ENCODE measurements at places on chromosomes 4 and X. TPM values are rescaled to one million over a fixed set of nuclear protein-coding genes. Genes with fewer than 3 reads are reported as not detected.

The DACH2 gene
- total RNA-seq: not detected

GRCh38 chr4:94995684-94996394, 238.1 kb downstream of the BMPR1B start:
- DNase-seq: no peak

The SHOX gene
- 0.10 TPM for total RNA-seq

The GPR82 gene
- 0.42 TPM for total RNA-seq

GRCh38 chrX:71000139-71000538, 68.0 kb downstream of the SNX12 start:
- DNase-seq: no peak

DNA sequence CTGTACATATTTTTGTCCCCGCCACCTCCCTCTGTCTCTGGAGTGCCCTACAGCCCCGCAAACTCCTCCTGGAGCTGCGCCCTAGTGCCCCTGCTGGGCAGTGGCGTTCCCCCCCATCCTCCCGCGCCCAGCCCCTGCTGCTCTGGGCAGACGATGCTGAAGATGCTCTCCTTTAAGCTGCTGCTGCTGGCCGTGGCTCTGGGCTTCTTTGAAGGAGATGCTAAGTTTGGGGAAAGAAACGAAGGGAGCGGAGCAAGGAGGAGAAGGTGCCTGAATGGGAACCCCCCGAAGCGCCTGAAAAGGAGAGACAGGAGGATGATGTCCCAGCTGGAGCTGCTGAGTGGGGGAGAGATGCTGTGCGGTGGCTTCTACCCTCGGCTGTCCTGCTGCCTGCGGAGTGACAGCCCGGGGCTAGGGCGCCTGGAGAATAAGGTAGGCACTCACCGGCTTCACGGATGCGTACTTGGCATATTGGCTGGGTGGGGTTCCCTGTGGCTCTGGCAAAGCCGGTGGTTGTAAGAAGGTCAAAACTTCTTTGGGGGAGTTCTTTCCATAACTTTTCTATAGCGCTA, 653 bp downstream of the HHIP start:
- DNase-seq: no peak

DNA sequence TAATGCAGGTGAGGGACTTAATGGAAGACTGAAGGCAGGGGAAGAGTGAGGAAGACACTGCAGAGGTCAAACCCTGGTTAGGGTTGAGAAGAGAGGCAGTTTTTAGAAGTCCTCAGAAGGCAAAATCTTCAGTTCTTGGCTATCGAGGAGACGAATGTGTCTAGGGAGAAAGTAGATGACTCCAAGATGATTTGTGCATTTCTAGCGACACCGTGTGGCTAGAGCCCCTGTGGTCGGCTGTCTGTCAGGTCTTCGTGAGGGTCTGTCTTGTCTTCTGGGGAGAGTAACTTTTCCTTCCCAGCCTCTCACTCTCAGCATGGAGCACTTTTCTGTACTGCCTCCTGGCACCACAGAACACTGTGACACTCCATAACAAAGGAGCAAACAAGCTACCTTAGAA, 458.1 kb downstream of the STIM2 start:
- no peak for DNase-seq

DNA sequence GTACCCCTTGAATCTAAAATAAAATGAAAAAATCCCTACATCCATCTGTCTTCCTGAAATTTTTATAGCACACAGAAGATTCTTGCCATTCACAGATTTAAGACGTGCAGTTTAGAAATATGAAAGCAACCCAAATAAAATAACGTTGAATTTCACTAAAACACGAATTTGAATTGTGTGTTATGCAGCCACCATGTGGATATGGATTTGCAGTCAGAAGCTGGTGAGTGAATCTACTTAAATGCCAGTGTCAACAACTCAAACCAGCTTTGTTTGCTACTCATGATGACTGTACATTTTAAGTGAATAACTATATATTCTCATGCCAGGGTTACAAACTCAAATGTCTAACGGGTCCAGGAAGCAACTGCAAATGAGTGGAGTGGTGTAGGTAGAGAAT, 173.0 kb upstream of the HAND2 start:
- no peak for DNase-seq

DNA sequence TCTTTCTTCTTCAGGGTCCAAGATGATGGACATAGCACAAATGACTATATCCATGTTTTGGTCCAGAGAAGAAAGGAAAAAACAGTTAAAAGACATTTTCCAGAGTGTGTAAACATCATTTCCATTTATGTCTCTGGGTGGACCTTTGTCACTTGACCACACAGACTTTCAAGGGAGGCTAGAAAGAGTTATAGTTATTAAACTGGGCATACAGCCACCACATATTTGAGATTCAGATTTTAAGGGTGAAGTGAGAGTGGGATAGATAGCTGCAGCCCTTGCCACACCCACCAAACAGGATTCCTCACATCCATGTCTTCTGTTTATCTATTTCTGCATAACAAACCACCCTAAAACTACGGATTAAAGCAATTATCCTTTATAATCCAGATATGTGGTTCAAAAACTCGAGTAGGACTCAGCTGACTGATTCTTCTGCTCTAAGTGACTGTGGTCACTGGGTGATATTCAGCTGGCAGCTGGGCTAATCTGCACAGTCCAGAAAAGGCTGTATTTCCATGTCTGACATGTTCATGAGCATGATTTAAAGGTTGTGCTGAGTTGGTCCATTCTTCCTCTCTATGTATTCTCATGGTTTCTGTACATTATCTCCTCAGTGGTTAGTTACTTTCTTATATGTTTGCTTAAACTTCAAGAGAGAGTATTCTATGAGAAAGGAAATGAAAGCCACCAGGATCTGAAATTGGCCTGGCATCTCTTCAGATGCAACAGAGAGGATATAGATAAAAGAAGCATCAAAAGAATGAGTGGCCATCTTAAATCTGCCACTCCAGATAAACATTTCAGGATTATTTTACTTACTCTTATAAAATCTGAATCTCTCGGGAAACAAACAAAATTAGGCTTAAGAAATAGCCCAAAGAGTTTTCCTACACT, 459.8 kb upstream of the CTSO start:
- no peak for DNase-seq

DNA sequence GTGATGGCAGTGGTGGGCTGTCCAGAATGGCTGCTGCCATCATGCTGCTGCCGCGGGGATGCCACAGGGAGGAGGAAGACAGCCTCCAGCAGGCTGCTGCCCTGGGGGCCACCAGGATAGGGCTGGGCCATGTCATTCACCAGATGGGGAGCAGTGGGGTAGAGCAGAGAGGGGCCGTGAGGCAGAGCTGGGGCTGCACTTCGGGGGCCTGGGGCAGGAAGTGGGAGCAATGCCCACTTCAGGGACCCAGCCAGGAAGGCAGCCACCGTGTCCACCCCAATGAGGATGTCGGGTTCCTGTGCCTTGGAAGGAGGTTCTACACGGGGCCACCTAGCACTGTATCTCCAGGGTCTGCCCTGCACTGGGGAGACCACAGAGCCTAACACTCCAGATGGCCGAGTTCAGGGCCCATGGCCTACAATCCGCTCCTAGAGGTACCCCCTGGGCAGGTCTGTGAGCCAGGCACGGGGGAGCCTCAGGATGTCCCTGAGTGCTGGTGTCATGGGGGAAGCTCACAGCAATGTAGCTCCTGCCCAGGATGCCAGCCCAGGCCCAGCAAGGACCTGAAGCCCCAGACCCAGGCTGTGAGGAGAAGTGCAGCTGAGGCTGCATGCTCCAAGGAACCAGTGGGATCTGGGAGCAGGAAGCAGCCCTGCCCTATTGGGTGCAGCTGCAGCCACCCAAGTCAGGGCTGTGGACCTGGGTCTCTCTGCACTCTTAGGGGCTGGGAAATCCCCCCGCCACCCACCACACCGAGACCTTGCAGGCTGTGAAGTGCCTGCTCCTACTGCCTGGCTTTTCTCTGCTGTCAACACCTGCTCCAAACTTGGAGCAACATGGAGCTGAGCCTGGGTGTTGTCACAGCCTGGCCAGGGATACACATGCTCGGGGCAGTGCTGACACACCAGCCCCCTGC, 140.3 kb downstream of the PDHA2 start:
- DNase-seq: no peak

- no peak for DNase-seq
Observed at GRCh38 chrX:39320165-39320564, 518.9 kb downstream of the MID1IP1 start.

DNA sequence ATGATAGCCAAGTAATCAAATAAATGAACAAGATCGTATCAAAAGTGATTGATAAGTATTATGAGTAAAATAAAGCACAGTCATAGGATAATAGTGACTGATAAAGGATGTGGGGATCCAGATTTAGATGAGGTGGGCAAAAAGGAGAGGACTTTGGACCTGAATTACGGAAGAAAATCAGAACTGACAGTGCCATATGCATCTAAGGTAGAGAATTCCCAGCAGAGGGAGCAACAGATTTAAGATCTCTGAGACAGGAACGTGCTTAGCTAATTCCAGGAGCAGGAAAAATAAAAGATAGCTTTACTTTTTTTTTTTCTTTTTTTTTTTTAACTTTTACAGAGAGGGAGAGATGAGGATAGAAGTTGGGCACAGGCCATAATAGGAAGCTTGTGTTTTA, 189.9 kb downstream of the NWD2 start:
- DNase-seq: no peak

DNA sequence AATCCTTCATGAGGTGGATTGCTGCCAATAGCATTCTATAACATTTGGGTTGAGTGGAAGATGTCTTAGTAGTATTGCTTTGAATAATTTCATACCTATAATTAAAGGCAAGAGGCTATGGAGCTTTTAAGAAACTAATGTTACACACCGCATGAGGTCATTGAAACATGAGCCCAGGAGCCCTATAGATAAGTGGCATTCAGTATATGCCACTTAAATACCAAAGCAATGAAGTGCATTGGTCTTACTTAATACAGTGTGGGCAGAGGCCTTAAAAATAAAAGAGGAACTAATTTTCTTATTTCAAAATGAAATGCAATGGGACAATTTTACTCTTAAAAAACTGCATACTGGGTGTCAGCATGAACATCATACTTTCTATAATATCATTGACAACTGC, 47.5 kb downstream of the SPATA18 start:
- DNase-seq: no peak

DNA sequence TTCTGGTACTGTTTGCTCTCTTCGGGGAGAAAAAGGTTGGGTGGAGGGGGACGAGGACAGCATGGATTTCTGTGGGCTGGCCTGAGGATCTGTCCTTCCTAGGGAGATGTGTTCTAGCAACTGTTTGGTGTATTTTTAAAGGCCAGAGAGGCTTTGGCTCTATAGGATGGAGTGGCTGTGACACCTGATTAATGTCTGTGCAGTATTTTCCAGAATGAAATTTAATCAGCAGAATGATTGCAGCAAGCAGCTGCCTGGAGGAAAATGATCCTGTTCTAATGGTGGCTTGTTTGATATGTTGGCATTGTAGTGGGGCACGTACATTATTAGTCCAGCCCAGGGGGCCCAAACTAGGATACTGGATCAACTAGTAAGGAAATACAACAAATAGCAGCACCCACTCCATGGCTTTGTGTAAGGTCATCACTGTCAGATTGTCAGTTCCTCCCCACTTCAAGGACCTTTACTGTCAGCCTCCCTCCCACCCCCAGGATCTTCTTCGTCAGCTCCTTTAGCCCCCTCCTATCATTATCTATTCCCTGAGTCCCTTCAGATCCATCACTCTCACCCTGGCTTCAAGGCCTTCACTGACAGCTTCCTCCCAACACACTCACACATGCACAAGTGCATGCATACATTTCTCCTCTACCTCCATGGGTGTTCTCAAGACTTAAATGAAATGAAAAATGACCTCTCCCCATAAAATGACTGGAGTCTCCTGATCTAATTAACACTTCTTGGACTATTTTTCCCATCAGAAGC, 10.4 kb upstream of the TMEM255A start:
- DNase-seq: no peak

DNA sequence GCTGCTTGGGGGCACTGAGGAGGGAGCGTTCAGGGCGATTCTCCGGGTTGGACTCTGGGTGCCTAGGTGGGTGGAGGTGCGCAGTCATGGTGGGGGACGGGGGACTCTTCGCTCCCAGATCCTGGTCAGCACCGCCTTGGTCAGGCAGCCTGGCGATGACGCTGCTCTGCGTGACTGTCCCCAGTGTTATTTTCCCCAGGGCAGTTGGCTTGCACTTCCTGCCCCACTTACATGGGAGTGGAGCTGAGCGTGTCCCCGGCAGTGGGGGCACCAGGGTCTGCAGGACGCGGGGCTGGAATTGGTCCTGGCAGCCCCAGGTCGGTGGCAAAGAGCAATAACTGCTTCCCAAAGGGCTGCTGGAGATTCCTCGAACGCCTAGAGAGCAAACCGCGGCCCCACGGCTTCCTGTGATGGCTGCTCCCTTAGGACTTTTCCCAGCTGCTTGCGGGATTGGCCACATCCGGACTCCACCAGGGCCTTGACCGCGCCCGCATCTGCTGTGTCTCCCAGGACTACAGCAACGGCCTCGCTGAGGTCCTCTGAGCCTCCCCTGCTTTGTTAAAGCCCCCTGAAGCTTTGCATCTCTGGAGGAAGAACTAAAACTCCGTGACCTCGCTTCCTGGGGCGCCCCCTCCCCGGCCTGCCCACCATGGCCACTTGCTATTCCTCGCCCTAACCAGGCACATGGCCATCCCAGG, 35.3 kb upstream of the GPR78 start:
- DNase-seq: peak; percentile 82

GRCh38 chr4:102350634-102351033, 5.4 kb upstream of the SLC39A8 start:
- no peak for DNase-seq

DNA sequence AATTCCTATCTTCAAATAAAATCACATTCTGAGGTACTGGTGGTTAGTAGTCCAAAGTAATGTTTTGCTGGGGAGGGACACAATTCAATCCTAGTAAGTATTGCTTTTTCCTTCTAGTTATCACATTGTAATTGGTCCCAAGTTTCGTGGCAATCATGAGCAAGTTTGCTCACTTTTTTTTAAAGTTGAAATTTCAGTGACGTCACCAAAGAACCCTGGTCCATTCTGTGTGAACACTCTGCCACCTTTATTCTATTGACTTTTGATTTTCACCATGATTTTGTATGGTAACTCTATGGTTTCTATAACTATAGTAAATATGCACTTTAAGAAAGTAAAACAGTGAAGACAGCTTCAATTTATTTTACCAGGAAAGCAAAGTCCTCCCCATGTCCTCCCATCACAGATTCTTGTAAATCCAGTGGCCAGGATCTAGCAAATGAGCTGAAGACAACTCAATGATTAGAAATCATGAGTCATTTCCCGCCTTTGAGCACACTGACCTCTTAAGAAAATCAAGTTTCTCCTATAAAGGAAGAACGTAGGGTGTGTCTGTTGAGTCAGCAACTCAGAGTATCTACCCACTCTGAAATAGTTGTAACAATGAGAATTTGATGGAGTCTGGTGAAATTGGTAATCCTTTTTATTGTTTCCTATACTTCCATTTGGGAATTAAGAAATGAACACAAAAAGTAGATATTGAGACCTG, 1306.6 kb upstream of the PABPC4L start:
- no peak for DNase-seq

Data from mesenteric fat pad (tissue), 1 donor.